ENCODE measurements at places on chromosomes 6 and 20.

DNA sequence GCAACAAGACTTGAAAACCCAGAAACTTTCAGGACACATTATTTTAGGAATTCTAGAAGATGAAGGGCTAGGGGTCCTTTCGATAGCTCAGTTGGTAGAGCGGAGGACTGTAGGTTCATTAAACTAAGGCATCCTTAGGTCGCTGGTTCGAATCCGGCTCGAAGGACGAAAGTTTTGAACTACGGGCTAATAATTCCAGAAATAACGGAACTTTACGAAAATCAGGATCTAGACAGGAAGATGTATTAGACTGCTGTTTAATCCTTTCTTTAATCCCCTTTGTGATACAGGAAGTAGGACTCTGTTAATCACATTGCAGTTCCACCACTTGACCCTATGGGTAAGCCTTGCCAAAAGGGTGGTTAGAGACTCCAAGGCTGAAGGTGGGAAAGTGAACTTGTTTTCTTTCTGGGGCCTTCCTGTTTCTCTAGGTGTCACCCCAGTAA is 21.2 kb upstream of the ABT1 start:
- peak; percentile 71 for DNase-seq

- no peak for DNase-seq
Observed at GRCh38 chr6:14501240-14501639, 383.7 kb downstream of the CD83 start.

GRCh38 chr20:42996141-42996540 is 193.6 kb downstream of the PTPRT start:
- DNase-seq = no peak

DNA sequence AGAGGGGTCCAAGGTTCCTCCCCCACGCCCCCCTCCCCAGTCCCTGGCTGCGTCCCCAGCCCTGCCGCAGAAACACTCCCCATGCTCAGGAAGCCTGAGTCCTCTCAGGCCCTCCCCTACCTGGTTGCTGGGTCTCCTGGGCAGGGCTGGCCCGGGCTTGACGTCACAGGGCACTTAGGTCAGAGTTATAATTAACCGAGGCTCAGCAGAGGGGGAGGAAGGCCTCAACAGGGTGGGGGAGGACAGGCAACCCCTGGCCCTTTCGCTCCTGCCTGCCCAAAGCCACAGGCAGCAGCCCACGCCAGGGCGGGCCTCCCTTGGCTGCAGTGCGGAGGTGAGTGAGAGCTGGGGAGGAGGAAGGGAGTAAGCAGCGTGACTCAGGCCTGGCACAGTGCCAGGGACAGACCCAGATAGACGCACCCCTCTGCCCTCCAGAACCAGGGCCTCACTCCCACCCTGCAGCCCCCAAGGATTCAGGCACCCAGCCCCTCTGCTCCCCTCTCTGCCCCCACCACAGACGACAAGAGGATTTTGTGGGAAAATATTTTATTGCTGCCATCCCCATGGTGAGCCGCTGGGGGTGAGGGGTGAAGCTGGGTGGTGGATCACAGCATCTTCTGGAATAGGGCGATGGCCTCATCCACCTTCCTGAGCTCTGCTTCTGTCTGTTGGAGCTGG is at the start of gene VWA7:
TSS of gene VWA7 (minus strand) at position 340 of the 678 bp plus-strand sequence. CDS start 549 bp downstream, outside the sequence.
- DNase-seq = peak; percentile 87

GRCh38 chr6:134589512-134589911 is 271.6 kb upstream of the SGK1 start:
- peak; percentile 98 for DNase-seq

- no peak for DNase-seq
Observed at GRCh38 chr6:108568101-108568500, 7.4 kb downstream of the FOXO3 start.

DNA sequence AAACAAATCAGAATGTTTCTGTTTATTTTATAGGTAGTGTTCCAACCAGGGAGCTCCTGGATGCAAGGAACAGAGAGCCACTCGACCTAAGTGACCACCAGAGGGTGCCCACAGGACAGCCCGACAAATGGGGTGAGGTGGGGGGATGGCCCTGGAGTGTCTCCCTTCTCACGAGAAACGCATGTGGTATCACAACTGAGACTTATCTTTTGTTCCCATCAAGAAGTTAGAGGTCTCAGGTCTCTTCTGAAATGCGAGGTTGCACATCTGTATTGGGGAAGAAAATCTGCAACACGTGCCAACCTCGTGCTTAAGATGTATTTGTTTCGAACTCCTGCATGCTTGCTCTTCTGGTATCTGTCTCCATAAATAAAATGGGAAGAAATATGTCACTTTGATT is 104.0 kb downstream of the ISM1 start:
- peak; percentile 33 for DNase-seq

DNA sequence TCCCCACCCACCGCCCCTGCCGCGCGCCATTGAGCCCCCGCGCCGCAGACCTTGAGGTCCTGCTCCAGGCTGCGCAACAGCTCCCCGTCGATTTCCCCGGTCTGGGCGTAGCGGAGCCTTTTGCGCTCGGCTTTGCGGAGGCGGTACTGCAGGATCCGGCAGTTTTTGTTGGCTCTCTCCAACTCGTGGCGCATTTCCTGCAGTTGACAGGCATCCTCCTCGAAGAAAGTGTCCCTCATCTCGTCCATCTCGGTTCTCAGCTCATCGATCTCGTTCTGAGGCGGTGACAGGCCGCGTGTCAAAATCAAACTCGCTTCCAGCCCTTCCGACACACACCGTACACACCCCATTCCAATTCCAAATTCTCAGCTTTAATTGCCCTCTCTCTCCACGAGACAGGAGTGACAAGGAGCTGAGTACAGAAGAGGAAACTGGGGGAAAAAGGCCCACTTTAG is 4.3 kb downstream of the MTCL3 start:
- DNase-seq = no peak

DNA sequence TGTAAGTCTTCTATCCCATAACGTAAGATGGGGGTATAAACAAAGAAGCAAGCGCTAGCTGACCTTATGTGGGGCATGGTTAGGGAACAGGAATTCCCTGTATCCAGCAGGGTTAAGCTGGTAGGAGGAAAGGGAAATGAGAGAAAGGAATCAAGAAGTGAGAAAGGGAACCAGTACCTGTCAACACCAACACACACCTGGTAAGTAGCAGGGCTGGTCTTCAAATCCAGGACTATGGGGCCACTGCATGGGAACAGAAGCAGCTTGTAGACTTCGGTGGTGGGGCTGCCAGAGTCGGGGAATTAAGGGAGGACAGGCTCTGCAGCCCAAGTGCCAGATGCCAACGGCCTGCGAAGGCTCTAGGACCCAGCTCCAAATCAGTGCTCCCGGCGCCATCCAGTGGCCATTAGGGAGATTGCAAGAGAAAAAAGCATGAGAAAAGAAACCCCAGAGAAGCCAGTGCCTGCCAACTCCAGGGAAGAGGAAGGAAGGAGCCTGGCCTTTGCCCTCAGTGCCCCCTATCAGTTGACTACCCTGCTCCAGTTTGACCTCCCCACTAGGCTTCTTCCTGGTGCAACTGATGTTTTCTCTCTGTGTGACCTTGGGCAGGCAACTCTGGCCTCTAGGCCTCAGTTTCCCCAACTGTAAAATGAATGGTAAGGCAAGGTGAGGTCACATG is 15.8 kb upstream of the RBPJL start:
- peak; percentile 71 for DNase-seq

GRCh38 chr20:58870293-58871014 is 17.9 kb downstream of the GNAS start:
- peak; percentile 63 for DNase-seq

GRCh38 chr6:6546318-6547109 is 42.0 kb upstream of the LY86 start:
- DNase-seq = no peak

DNA sequence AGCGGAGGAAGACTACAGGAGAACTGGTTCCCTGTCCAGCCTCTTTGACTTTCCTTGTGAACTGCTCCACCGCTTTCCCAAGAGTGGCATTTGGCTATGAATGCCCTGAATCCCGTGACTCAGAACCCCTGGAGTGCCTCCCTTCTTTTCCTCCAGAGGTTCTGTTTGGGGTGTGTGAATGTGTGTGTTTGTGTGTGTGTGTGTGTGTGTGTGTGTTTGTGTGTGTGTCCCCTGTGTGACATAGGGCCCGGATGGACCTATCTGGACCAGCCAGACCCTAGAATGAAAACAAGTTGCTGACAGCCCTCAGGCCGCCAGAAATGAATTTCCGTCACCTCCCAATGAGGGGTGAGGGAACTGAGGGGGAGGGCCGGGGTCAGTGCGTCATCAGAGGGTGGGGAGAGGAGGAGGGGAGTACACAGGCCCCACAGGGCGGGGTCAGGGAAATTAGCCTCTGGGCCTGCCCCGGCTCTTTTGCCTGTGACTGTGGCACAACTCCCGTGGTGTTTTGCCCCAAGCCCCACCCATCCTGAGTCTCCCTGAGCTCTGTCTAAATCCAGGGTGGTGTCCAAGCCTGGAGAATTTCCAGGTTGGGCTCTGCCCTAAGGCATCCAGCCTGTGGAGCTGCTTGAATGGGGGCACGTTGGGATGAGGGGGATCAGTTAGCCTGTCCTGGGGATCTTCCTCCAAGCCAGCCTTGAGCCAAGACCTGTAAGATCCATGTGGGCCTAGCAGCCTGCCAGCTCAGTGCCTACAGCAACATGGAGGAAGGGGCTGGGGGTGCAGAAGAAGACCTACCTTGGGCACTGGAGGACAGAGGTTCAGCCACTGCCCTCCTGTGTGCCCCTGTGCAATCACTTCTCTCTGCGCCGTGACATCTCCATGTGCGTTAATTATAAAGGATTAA is 15.2 kb upstream of the MRPS18A start:
- peak; percentile 92 for DNase-seq

DNA sequence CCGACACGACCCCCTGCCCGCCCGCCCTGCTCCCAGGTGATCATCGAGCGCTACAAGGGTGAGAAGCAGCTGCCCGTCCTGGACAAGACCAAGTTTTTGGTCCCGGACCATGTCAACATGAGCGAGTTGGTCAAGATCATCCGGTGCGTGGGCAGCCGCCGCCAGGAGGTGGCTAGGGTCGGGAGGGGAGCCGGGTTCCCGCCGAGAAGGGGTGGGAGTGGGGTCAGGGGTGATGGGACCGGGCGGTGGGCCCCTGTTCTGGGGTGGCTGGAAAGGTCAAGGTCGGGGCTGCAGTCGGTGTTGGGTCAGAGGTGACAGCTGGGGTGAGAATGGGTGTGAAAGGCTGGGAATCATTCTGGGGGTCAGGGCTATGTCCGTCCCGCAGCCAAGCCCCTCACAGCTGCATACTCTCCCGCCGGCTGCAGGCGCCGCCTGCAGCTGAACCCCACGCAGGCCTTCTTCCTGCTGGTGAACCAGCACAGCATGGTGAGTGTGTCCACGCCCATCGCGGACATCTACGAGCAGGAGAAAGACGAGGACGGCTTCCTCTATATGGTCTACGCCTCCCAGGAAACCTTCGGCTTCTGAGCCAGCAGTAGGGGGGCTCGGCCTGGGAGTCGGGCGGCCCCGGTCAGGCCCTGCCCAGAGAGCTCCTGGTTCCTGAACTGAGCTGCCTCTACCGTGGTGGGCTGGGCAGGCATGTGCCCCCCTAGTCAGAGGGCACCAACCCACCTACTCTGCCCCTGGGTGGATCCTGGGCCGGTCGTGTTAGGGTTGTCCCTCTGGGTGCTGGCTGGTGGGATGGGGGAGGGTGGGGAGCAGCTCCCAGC is 1.0 kb downstream of the MAP1LC3A start:
- DNase-seq = no peak

DNA sequence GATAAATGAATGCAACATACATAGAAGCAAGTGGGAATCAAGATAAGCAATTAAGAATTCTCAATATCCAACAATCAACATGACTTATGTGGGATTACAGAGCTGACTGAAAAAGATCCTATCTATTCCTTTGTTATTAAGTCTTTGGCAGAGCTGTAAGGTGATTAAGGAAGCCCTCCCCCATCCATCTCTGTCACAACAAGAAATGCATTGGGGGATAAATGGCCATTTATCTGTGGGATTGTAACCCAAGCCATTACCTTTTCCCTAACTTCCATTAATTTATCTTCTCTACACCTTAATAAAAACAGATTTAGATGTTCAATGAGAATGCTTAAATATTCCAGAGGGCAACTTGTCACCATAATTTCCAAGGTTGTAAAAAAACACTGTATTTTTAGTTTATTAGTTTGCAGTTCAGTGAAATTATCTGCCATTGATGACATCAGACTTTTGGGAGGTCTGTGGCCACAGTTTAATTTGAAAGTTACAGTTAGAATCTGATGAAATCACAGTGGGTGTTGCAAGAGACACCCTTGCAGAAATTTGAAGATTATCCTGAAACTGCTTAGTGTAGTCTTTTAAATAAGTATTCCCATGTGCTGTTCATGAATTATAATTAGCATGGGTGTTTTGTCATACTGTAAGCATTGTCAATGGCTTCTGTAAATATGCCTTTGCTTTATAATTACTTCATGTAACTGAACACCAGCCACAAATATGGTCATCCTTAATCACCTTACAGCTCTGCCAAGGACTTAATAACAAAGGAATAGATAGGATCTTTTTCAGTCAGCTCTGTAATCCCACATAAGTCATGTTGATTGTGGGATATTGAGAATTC is 49.4 kb upstream of the FYN start:
- no peak for DNase-seq

- no peak for DNase-seq
Observed at GRCh38 chr6:122894791-122895190, 101.2 kb upstream of the CLVS2 start.
